ENCODE measurements at places on chromosomes 16 and 17.
A peak's percentile ranks its signal among the peaks of the same experiment; 100 is the strongest.

DNA sequence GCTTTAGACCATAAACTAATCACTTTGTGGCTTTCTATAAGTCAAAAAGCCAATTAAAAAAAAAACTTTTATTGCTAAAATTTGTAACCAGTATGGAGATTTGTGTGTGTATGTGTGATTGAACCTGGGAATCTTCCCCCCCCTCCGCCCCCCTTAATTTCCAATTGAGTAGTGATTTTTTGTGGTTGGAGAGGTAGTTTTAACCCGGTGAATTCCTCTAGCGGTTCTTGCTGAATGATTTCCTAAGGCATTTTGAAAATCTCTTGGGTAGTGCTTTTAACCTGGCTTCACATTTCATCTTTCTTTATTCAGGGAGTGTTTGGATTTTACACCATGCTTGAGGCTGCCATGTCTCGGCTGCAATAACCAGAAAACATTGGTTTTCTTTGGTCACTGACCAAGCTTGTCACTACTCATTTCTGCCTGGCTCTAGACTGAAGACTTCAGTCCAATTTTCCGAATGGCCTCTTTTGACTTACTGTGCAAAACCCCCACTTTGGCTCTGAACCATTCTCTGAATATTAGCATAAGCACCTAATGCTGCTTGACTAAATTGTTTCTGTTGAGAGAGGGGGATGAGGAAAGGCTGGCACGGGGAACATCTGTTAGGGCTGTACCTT is 35.6 kb downstream of the PRKCA start:
- DNase-seq = peak; percentile 82

GRCh38 chr17:4740025-4740351 is 260 bp upstream of the CXCL16 start:
- DNase-seq = no peak

- peak; percentile 89 for DNase-seq
Observed at GRCh38 chr16:89167425-89167941, 4.1 kb upstream of the CDH15 start.

- DNase-seq = no peak
Observed at GRCh38 chr17:66091445-66092080, 100.4 kb downstream of the CEP112 start.

DNA sequence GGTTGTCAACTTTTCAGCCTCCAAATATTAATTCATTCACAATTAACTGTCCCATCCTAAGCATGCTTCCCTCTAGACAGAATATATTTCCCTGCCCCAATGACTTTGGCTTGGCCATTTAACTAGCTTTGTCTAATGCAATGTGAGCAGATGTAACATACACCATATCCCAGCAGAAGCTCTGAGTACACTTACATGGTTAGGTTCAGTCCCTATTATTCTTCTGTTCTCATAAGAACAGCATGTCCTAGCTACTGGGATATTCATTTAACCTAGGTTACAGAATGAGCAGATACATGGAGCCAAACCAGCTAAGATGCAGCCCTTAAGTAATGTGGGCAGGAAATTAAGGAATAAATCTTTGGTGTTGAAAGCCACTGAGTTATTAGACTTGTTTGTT is 31.8 kb downstream of the MED13 start:
- DNase-seq = no peak

DNA sequence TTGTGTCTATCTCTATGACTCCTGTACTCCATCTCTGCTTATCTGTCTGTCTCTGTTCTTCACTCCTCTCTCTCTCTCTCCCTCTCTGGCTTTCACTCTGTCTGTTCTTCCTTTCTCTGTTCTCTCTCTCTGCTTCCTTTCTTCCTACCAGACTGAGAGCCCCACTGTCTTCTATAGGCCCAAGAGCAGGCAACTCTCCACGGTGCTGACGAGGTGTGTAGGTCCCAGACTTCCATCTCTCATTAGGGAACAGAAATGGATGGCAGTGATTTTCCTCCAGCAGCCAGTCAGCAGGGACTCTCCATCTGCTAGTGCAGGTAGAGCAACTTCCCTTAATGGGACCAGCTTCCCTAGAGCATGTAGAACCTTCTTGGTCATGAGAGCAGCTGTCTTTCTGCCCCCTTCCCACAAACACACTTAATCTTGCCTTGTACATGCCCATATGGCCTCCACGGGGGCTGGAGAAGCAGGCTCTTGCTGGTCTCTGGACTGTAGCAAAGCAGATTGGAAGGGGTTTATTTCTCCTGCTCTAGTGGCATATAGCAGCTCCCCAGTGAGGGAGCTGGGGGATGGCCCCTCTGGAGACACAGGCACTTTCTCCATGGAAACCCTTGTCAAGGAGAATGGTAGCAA is 47.8 kb upstream of the NLRP1 start:
- peak; percentile 10 for DNase-seq

GRCh38 chr17:11279776-11280344 is 38.8 kb downstream of the SHISA6 start:
- DNase-seq = peak; percentile 20

DNA sequence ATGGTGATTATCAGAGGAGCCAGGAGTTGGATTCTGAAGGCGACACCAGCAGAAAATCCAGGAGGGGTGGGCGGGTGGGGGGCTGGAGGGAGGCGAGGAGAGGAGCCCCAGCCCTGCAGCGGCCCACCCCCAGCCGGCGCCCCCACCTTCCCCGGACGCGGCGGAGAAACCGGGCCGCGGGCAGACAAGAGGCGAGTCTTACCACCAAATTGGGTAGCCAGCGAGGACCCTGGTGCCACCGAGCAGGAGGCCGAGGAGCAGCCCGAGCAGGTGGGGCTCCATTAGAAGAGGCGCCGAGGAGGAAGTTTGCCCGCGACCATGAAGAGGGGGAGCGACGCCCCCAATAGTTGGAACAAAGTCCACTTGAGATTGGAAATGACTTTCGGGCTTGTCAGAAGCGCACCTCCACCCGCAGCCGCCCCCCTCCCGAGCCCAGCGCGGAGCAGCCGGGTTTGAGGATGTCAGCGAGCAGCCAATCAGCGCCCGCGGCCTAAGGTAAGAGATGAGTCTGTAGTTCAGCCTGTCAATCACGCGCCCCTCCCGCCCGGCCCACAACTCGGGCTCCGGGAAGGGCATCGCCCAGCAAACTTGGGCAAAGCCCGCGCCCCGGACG is at the start of gene WNT3:
TSS of gene WNT3 (minus strand) at position 377 of the 613 bp plus-strand sequence. CDS start at position 282, 95 bp downstream.
- no peak for DNase-seq

GRCh38 chr16:65876624-65877023 is 489.9 kb upstream of the CDH5 start:
- DNase-seq = no peak

- DNase-seq = no peak
Observed at GRCh38 chr16:50311891-50312501, 45.6 kb downstream of the ADCY7 start.

- no peak for DNase-seq
Observed at GRCh38 chr17:51365090-51365489, 104.7 kb downstream of the UTP18 start.

DNA sequence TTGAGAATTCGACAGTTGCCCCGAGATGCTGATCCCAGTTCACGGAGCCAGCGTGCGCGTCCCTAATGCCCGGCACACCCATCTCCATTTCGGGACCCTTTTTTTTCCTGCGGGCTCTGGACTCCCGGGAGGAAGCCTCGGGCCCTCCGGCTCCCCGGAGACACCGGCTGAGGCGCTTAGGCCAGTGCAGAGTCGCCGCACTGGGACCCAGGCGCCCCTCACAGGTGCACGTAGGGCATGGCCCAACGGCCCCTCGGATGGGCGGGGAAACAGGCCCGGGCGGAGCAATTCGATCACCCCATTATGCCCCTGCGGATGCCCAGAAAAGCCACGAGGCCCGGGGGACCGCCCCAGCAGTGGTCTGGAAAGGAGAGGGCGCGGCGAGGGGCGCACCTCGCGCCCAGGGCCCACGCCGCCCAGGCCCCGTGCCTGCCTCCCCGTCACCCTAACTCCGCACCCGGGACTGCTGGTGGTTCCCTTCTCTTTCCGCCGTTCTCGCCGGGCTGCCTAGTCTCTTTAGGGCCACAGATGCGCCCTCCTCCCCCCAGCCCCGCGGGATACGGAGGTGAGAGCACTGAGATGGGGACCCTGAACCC is 18.5 kb upstream of the ZFHX3 start:
- DNase-seq = no peak

DNA sequence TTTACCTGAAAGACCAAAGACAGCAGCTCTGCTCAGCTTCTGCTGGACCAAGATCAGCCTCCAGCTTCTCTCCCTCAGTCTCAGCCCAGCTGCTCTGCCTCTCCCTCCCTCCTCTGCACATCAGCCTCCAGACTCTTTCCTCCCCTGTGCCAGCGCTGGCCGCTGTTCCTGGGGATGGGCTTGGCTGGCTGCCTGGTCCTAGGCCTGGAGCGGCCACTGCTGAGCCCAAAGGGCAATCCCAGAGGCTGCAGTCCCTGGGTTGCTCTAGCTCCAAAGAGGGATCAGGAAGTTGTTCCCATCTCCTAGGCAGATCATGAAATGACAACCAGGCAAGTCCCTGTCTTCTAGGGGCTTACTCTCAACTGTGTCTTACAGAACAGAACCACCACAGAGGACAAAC is 31.3 kb downstream of the DCUN1D3 start:
- peak; percentile 66 for DNase-seq

DNA sequence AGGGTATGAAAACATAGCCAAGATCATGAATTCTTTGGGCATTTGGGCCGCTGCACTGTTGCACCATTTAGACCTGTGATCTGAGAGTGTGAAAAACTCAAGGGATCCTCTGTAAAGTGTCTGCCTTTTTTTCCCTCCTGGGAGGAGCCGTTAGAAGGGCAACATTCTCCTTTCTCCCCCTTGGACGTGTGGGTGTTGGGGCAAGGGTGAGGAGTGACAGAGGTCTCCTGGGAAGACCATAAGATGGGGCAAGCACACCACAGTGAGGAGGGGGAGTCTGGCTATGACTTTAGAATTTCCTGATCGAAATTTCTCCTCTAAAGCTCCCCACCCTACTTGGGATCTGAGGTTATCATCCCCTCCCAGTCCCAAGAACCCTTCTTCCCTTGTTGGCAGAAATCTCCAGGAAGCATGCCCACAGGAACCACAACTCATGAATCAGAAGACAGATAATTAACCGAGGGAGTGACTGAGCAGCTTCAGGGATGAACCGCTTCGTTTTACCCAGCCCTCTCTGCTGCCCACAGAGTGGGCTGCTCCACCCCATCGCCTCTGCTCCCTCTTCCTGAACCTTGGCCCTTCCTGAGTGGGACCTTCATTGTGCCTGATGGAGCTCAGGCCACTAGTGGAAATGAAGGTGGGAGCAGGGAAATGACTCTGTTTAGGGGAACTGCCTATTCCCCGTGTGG is 4.2 kb downstream of the ITGB3 start:
- DNase-seq = no peak

DNA sequence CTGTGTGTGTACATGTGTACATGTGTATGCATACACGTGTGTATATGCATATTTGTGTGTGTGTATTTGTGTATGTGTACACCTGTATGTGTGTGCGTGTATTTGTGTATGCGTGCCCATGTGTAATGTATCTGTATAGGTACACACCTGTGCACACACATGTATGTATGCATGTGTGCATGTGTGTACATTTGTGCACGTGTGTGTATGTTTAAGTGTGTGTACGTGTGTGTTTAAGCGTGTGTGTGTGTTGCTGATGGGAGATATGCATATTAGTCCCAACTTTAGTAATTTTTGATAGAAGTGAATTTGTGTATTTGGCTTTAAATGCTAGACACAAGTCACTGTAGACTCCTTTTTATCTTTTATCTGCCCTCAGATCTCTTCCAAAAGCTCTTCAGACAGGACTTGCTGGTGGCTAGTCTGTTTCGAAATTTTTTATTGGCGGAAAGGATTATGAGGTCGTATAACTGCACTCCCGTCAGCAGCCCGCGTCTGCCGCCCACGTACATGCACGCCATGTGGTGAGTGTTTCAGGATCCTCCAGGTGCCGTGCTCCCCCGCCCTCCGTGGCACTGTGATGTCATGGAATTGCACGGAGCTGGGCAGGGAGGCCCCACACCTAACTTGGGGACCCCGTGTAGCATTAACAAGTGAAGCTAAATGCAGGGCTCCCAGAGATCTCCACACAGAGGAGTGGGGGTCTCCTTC is 168.8 kb upstream of the CHMP6 start:
- DNase-seq = no peak

- DNase-seq = no peak
Observed at GRCh38 chr16:77738706-77739558, 16.6 kb downstream of the NUDT7 start.

DNA sequence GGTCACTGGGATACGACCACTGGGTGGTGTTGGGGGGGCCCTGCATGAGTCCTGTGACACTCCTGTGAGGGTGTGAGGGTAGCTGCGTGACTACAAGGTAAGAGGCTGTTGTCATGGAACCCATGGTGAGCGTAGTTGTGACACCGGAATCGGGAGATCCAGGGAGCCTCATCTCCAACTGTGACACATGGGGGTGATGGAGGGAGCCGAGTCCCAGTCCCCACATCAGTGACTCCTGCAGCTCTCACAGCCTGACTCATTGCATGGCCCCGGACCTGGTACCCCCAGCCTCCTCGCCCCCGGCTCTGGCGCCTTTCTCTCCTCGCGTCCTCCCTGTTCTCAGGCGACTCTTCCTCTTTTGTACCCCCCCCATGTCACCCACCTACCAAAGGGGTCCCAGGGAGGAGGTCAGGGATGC is 14.2 kb downstream of the CDH16 start:
- no peak for DNase-seq

GRCh38 chr16:87828907-87829621 is 40.2 kb downstream of the SLC7A5 start:
- no peak for DNase-seq

- DNase-seq = peak; percentile 56
Observed at GRCh38 chr16:17277981-17278381, 192.8 kb downstream of the XYLT1 start.

DNA sequence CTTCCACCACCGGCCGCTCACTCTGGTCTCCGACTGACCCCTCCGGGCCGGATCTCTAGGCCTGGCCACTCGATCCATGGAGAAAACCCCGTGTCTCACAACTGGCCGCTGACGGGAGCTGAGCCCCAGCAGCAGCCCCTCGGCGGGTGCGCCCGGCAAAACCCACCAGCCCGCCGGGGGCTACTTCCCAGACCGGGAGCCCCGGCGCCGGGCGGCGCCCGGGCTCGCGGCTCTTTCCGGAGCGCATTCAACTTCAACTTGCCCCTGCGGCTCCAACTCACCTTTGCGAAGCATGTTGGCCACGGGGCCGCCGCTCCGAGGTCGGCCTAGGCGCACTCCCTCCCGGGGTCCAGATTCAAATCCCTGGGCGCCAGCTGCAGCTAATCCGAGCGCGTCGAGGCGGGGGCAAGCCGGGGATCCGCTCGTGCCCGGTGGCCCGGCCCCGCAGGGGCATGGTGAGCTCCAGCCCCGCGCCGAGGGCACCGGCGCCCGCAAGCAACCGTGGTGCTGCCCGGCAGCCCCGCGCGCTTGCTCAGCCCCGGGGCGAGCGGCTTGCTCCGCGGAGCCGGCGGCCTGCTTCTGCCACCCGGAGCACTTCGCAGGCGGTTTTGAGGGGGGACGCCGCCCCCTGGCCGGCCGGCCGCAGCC is 438 bp downstream of the RTN4RL1 start:
- DNase-seq = no peak

Data from tongue (tissue), 3 donors.